SK-N-SH (cell line): ENCODE measurements at places on chromosomes 11 and 22.

- no peak for DNase-seq
Observed at GRCh38 chr11:8258784-8259183, 4.9 kb downstream of the LMO1 start.

DNA sequence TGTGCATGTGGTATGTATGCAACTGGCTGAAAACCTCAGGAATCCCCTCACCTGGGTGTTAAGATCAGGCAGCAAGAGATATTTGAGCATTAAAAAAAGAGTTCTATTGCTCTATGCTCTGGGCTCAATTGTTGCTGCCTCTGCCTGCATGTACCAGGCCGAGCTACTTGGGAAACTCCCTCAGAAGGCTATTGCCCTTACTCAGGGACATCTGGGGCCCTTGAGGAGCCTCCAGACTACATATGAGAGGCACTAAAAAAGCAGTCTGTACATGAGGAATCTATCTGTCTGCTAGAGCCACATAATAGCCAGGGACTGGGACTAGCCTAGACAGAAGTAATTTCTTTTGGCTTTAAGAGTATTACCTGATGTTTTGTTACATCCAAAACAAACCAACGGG lies 120.1 kb downstream of the SWAP70 start:
- DNase-seq, result no peak

DNA sequence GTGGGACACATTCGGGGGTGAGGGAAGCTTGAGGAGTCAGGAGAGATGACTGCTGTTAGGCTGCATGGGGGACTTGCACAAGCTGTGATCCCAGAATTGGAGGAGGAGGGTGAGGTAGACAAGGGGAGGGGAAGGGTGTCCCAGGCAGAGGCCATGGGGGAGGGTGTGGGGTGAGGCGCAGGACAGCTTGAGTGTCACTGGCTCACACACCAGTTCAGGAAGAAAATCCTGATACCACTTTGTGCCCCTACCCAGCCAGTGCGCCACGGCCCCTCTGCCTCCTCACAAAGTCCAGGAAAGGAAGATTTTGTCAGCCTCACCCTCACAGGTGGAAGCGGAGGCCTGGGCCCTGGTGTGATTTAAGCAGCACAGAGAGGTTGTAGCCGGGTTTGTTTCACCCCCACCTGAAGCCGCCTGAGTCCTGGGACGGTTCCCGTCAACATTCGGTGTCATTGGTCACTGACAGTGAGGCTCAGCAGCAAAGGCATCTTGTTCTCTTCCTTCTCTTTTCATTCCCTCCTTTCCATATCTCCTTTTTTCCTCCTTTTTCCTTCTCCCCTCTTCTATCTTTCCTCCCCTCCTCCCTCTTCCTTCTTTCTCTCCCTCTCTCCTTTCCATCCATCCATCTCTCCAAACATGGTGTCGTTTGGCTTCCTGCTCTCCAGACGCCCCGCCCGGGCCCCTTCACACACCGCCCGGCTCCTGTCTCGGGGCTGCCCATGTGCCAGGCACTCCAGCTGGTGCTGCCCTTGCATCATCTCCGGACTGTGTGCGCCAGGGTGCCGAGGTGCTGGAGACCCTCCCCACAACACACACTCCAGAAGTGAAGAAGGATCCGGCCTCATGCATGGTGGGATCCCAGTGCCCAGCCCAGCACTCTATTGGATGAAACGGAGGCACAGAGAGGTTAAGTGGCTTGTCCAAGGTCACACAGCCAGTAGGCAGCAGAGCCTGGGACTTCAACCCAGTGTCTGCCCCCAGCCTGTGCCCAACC lies 89.3 kb downstream of the MPPED1 start:
- no peak for DNase-seq

DNA sequence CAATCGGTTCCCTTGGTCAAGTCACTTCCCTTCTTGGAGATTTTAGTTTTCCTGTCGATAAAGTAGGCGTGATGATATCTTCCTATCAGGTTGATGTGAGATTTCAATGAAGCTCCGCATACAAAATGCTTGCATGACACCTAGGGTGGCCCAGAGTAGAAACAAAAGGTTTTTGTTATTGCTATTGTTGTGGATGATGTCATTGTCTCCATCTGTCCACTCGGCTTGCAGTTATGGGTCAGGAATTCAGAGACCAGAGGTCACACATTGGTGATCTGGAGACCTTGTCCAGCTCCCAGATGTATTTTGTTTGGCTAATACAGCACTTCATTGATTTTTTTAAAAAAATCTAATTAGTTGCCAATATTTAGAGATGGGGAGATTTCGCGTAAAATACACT lies 382.1 kb downstream of the MN1 start:
- DNase-seq, result no peak

DNA sequence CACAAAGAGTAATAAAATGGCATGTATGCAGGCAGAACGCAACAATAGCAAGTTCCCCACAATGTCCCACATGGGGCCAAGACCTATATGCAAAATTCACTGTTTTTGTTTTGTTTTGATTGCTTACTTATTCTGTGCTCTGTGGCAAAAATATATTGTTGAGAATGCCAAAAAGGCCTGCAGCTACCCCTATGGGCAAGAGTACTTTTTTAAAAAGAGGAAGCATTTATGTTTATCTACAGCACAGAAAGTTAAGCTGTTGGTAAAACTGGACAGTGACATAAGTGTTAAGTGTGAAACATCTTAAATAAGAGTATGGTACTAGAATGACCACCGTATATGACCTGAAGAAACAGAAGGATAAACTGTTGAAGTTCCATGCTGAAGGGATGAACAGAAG lies 301.9 kb upstream of the ZC3H12C start:
- DNase-seq, result no peak

- no peak for DNase-seq
Observed at GRCh38 chr11:75809111-75809510, 5.9 kb upstream of the UVRAG start.

DNA sequence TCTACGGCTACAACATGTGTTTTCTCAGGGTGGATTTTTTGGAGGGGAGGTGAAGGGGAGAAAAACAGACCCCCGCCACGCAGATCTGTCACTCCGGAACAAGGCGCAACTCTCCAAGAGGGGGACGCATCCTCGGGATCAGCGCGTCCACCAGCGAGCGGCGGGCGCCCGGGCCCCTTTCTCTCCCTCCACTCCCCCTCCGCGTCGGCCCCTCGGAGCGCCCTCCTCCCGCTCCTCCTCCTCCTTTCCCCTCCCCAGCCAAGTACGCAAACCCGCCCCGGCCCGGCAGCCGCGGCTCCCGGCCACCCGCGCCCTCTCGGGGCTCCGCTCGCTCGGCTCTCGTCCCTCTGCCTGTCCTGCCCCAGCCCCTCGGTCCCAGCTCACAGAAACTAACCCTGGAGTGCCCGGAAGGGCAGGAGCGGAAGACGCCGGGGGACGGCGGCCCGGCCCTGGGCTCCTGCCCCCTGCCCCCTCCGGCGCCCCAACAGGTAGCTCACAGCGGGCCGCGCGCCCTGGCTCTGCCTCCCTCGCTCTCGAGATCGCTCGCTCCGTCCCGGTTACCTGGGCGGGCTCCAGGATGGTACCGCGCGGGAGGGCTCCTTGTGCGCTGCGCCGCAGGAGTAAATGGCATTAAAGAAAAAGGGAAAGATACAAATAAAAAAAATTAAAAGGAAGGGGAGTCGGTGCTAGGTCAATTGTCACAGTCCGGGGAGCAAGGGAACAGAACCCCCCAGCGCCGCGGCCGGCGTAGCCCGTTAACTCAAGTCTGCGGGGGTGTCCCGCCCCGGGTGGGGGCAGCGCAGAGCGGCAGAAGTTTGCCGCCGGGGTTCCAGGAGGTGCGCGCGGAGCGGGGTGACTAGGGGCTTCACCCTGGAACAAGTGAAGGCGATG lies 131.4 kb upstream of the C11orf58 start:
- DNase-seq, result peak; percentile 77

- no peak for DNase-seq
Observed at GRCh38 chr11:74504100-74504691, 10.7 kb upstream of the LIPT2 start.

- no peak for DNase-seq
Observed at GRCh38 chr11:117834838-117835443, 10.4 kb upstream of the FXYD2 start.

- DNase-seq, result peak; percentile 51
Observed at GRCh38 chr11:134572741-134573675, 161.0 kb upstream of the B3GAT1 start.

DNA sequence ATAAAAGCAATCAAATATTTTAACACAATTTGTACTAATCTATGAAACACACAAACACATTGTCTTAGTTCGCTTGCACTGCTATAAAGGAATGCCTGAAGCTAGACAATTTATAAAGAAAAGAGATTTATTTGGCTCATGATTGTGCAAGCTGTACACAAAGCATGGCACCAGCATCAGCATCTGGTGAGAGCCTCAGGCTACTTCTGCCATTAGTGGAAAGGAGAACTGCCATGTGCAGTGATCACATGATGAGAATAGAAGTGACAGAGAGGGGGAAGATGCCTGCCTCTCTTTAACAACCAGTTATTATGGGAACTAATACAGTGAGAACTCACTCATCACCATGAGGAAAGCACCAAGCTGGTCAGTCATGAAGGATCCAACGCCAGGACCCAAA lies 105.1 kb downstream of the GUCY1A2 start:
- no peak for DNase-seq
